ENCODE measurements at places on chromosomes 3 and 15. TPM values are rescaled to one million over a fixed set of nuclear protein-coding genes. Genes with fewer than 3 reads are reported as not detected.

DNA sequence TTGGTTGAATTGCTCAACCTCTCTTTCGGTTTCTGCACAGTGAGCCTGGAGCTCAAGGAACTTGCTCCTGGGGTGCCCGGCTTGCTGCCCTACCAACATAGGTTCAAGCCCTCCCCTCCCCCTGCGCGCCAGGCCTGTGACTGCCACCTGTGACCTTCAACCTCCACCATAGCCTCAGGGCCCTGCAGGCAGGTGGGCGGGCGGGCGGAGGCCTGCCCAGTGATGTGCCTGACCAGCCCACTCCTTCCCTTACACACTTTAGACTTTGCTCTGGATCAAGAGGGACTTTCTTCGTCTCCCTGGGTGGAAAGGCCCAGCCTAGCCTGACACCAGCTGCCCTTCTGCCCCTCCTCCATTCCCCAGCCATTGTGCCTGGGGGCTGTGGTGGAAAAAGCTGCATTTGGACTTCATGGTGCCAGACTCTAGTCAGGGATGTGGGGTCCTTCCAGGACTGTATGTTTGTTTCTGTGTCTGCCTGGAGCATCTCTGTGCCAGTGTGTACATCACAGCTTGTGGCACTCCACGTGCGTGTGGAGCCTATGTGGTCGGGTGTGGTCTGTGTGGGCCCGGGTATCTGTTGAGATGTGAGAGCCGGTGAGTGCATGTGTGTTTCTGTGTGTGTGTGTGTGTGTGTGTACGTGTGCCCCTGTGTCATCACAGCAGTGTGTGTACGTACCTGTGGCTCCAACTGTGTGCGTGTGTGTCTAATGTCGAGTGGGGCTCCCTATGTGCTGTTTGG is 9.5 kb downstream of the PRKCD start:
- DNase-seq, result peak; percentile 69

DNA sequence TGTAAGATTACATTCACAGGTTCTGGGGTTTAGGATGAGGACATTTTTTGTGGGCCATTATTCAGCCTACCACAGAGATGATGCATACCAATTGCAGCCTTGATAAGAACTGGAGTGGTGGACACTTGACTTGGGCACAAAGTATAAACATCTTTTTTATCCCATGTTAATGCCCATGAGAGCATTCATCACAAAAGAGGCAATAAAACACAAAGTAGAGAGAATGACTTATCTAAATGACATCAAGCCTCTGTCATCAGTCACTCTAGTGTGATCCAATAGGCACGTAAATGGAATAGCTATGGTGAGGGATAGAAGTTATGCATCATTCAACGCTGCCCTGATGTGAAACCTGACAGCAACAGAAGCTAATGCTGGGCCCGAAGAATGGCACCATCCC is 25.8 kb downstream of the VEPH1 start:
- DNase-seq, result no peak

DNA sequence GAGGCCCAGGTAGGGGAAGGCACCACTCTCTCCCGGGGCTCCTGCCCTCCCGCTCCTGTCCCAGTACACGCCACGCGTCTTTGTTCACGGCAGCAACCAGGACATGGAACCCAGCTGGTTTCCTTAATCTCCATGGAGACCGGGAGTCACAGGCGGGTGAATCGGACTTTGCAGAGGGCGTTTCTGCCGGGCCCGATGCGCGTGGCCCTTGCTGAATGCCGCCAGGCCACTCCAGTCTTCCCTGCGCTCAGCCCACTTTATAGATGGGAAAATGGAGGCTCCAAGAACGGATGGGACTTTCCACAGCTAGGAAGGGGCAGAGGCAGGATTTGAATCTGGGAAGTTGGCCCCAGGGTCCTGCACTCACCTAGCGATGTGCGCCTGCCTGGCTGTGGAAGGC is 7.4 kb downstream of the PLXND1 start:
- no peak for DNase-seq

DNA sequence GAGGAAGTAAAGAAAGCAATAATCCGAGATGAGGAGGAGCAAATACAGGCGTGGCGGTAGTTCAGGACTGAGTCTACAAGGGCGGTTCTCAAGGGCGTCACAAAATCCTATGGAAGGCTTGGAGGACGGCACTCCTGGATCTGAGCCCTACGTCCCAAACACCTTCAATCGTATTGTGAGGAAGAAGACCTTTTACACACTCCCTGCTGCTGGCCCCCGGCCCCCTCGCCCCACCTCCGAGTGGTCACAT is 747 bp downstream of the PLD1 start:
- no peak for DNase-seq

DNA sequence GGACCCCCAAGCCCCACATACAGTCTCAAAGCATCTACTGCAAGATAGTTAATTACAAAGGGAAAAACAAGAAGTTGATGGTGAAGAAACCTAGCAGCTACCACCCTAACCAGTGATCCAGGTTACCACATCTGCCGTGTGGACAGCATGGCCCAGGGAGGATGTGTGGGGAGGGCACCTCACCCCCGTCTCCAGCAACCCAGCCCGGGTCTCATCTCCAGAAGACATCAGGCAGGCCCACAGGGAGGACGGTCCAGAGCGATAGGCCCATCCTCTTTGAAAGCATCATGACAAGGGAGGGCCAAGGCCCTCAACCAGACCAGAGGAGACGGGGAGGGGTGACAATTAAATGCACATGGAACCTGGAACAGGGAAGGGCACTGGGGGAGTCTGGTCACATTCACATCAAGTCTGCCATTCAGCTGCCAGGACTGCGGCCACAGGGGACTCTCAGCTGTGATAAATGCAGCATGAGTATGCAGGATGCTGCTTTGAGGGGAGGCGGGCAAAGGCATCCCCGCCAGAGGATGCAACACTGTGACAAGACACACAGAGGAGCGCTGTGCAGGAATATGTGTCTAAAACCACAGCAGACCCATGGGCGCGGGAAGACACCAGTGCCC is 18.8 kb downstream of the ZXDC start:
- DNase-seq, result no peak

THSD4 gene
- not detected for total RNA-seq

ATP13A5 gene
- 0.12 TPM for total RNA-seq

- DNase-seq, result no peak
These were observed 73.3 kb downstream of the CHCHD6 start for GRCh38 chr3:126777366-126777765.

DCLK3 gene
- not detected for total RNA-seq

DNA sequence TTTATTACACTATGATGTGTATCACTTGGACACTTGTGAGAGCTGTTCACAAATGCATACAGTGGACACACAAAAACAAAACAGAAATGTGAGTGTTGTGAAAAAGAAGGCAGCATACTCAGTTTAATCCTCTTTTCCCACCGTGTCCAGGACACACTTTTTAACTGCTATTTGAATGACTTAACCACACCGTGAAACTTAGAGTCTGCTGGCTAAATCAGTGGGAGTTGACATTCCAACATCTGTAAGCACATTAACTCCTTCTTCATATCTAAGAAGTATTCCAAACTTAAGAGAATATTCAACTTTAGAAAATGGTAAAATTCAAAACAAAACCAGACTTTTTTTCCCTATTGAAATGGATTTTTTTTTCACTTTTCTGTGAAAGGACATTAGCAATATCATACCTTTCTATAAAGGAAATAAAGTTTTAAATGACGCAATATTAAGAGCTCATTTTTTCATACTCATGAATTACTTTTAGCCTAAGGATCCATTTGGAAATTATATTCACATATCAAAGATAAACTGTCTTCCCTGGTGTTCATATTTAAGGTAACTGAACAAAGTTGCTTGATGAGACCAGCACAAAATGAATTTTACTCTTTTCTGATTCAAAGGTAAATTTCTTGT is 316.6 kb downstream of the RBMS3 start:
- DNase-seq, result no peak

PPIB gene
- 107 TPM for total RNA-seq

GRCh38 chr3:129553719-129554118 is 10.7 kb downstream of the H1-8 start:
- no peak for DNase-seq

- no peak for DNase-seq
These were observed 8.0 kb downstream of the ANKDD1A start for GRCh38 chr15:64919721-64920120.

- no peak for DNase-seq
These were observed 74.1 kb upstream of the RNF7 start for GRCh38 chr3:141663993-141664392.

GRCh38 chr15:71146580-71146982 is 31.3 kb downstream of the THSD4 start:
- DNase-seq, result no peak

DNA sequence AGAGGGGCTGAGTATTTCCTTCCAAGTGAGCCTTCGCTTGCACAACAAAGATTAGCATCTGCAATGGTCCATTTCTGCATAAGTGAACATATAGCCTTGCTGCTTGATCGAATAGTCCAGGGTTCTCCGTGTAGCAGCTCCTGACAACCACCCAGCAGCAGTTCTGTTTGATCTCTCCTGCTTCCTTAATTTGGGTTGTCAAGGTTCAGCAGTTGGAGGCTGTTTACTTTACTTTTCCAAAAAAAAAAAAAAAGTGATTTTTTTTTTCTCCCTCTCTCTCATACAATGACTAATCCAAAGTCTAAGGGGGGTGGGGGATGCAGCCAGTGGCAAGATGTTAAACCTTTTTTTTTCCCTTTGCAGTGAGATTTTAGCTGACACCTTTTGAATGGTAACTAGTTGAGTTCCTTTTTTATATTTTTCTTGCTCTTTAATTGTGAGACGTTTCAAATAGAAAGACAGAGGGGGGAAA is 3.6 kb downstream of the FOXP1 start:
- peak; percentile 31 for DNase-seq

DNA sequence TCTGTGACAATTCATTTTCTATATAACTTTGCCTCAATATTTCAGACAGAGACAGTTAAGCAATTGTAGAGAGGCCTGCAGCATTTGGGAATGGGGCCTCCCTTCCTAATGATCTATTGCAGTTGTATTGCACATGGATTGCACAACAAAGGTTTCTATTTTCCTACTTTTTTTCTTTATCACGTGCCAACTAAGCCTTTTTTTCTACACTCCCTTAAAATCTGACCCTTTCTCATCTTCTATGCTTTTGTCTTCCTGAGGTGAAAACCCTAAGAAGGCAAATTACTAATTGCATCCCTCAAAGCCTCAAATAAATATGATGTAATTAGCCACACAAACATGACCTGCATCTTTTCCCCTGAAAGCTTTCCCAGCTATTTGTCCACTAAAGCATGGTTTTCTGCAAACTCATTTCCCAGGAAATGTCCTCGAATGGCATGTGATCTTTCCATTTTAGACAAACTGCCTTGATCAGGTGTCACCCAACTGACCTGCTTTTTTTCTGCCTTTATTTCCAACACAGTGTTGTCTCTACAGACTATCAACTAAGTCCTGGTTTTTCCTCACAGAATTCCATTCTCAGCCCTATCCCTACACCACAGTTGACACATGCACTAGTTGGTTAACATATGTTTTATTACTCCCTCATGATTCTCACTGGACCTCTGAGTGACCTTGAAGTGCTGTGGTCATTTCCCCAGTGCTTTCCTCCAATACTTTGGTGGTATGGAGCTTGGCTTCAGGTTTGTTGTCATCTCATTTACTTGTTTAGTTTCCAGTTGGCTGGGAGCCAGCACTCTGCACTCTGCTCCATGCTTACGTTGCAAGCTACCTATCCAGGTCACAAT is 31.9 kb upstream of the TSC22D2 start:
- no peak for DNase-seq

GRCh38 chr3:190182418-190183043 is 61.8 kb upstream of the P3H2 start:
- DNase-seq, result no peak

DNA sequence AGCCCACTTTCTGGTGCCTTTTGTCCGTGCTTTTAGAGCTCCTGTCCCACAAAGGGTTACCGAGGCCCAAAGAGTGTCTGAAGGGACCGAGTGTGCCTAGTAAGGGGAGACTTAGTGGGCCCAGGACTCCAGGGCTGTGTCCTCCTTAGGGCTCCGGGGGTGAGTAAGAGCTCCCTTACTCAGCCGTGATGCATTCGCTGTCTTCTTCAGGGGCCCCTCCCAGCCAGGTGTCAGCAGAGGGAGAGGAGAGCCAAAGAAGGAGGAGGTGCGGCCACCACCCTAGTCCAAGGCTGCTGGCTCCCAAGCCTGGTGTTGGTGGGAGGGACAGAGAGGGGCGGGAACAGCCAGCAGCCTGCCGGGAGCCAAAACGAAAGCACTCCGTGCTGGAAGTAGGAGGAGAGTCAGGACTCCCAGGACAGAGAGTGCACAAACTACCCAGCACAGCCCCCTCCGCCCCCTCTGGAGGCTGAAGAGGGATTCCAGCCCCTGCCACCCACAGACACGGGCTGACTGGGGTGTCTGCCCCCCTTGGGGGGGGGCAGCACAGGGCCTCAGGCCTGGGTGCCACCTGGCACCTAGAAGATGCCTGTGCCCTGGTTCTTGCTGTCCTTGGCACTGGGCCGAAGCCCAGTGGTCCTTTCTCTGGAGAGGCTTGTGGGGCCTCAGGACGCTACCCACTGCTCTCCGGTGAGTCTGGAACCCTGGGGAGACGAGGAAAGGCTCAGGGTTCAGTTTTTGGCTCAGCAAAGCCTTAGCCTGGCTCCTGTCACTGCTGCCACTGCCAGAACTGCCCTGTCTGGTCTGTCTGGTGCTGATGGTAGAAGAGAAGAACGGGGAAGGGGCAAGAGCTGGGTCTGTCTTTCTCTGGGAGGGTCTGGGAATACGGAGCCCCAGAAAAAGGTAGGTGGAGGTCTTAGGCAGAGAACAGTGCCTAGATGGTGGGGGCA is at the start of gene IL17RC:
IL17RC (plus strand) TSS at position 365 of the 947 bp plus-strand sequence; CDS start at position 583, 218 bp downstream.
- peak; percentile 35 for DNase-seq

GOLGA8T gene
- total RNA-seq, result not detected

TMCO5A gene
- not detected for total RNA-seq

GRCh38 chr3:184209146-184209923 is 20.1 kb upstream of the VWA5B2 start:
- no peak for DNase-seq

DISP2 gene
- 0.71 TPM for total RNA-seq

- DNase-seq, result no peak
These were observed 10.7 kb downstream of the GORASP1 start for GRCh38 chr3:39096775-39097174.

HTR3E gene
- not detected for total RNA-seq

DNA sequence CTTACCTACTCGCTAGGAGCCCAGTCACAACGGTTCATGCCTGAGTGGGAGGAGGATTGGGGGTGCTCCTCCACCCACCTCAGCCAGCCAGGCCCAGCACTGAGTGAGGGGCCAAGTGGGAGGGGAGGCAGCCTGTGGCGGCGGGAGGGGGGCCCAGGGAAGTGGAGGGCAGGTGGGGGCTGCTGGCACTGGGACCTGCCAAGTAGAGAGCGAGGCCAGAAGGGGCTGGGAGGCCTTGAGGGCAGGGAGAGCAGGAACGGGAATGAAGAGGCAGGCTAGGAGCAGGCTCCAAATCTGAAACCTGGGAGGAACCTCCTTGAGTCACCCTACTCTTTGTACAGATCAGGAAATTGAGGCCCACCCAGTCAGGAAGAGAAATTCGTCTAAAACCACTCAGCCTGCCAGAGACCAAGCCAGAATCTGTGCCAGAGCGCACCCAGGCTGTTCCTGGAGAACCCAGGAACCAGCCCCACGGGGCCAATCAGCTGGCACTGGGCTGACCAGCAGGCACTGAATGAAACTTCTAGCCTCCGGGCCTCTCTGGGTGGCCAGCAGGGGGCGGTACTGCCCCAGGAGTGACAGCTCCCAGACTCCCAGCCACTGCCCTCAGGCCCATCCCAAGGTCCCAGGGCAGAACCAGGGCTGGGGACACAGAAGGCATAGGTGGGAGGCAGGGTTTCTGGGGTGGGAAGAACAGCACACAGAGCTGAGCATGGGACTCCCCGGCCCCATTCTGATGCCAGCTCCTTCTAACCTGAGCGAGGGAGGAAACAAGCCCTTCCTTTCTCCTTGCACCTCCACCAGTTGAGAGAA is 14.8 kb upstream of the CYP11A1 start:
- DNase-seq, result peak; percentile 84

GPR87 gene
- total RNA-seq, result not detected

RPL32 gene
- 2,756 TPM for total RNA-seq

PRSS50 gene
- total RNA-seq, result 0.10 TPM
